H4 (cell line): ENCODE measurements at places on chromosomes 2 and 18. TPM values are rescaled to one million over a fixed set of nuclear protein-coding genes. Genes with fewer than 3 reads are reported as not detected.

The DSC1 gene
- 0.06 TPM in 1 of 2 replicates, not detected in the other for total RNA-seq

GRCh38 chr2:158575051-158575635 lies 118.4 kb downstream of the PKP4 start:
- DNase-seq, result no peak

- peak; percentile 45 for DNase-seq
These were observed 159.5 kb downstream of the COL6A3 start for GRCh38 chr2:237254369-237254861.

The SGO2 gene
- total RNA-seq, result 7.0 and 10.8 TPM in 2 replicates

- no peak for DNase-seq
These were observed 192.4 kb downstream of the TWIST2 start for GRCh38 chr2:239040152-239040761.
